ENCODE measurements at places on chromosomes 3 and 15. TPM values are rescaled to one million over a fixed set of nuclear protein-coding genes. Genes with fewer than 3 reads are reported as not detected.

Gene TMEM115
- 19.2 TPM for total RNA-seq

DNA sequence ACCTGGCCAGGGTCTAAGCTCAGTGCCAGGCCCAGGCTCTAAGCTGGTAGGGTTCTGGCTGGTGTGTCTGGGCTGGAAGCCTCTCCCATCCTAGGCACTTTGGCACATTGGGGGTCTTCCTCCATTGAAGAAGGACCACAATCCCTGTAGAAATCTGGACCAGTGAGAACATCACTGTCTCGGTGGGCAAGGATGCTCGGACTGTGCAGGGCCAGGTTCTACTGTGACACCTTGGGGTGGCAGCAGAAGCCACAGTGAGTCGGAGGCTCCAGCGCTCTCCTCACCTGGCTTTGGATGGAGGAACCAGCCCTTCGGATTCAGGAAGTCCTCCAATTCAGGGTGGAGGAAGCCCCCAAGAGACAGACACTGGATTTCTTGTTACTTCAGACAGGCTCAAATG lies 17.5 kb upstream of the HCN4 start:
- H3K4me1 ChIP-seq: no peaks in the 10 kb centered on the region
- no peak for DNase-seq
- no peak overlapping the region for H3K4me3 ChIP-seq
- no peaks in the 10 kb centered on the region for H3K36me3 ChIP-seq
- H3K27ac ChIP-seq: no peak overlapping the region

DNA sequence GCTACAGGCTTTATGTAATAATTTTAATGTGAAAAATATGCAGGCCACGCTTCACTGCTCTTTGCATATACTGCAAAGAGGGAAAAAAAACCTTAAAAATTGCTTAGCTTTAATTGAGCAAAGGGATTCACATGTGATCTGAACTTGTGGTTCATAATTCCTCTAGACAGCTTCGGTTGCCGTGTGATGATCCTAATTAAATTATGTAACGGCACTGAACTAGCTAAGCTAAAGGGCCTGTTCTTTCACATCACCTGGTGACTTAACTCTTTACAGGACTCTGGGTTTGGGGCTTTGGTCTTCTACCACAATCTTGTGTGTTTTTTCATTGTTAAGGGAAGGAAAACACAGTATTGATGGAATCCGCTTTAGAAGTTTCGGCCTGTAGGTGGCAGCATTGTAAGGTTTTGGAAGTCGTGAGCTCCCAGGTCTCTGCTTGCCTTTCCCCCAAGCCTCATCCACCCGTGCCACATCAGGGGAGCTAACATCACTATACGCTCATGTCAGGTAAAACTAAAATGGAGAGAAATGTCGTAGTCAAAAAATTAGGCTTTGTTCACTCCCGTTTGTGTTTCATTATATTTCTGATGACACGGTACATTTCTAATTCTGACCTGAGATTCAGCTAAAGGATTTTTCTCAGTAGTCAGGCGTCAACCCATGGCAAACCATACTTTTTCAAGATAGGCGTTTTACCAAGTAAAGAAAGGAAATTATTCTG lies 205.6 kb upstream of the DPH6 start:
- no peaks in the 10 kb centered on the region for H3K36me3 ChIP-seq
- peaks cover 2% of the 10 kb centered on the region for H3K27me3 ChIP-seq
- H3K27ac ChIP-seq: no peak overlapping the region
- H3K4me1 ChIP-seq: no peaks in the 10 kb centered on the region

- peak overlapping the region; percentile 99 for H3K27ac ChIP-seq
- no peak for DNase-seq
- peaks cover 82% of the 10 kb centered on the region for H3K36me3 ChIP-seq
- peak overlapping the region; percentile 39 for H3K4me3 ChIP-seq
These were observed 68.4 kb downstream of the CRTC3 start for GRCh38 chr15:90598031-90598577.

- H3K36me3 ChIP-seq: no peaks in the 10 kb centered on the region
- no peaks in the 10 kb centered on the region for H3K27me3 ChIP-seq
- H3K4me1 ChIP-seq: no peaks in the 10 kb centered on the region
These were observed 88.7 kb downstream of the DMXL2 start for GRCh38 chr15:51533672-51534398.

Gene TRPM1
- total RNA-seq: not detected

DNA sequence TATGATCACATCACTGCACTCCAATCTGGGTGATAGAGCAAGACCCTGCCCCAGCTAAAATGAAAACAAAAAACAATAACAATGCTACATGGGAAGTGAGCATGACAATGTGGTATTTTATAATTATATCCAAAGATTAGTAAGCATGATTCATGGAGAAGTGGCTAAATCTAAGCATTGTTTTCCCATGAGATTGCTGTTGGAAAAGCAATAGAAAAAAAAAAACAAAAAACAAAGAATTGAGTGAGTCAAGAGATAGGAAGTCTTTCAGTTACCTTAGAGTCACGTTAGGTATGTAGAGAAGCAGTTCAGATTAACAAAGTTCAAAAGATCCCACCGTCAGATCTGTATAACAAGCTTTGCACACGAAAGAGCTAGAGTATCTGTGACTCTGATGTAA lies 210.3 kb upstream of the CNTN6 start:
- no peaks in the 10 kb centered on the region for H3K36me3 ChIP-seq
- H3K27ac ChIP-seq: no peak overlapping the region
- H3K4me1 ChIP-seq: no peaks in the 10 kb centered on the region
- DNase-seq: no peak
- H3K4me3 ChIP-seq: no peak overlapping the region

DNA sequence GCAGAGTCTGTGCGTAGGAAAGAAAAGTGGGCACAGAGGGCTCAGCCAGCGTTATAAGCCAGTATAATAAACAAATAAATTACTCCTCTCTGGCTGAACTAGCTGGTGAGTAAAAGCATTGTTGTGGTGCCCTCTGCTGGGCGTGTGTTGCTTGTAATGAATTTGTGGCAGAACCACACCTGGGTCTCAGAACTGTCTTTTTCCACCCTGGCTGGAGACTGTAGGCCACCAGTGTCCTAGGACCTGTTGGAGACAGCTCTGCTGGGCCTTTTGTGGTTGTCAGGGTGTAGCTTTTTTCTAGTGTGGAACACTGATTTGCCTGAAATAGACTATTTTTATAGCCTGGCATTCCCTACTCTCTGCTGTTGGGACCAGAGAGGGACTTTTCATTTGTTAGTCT lies 130.5 kb upstream of the EIF1B start:
- H3K4me1 ChIP-seq: no peaks in the 10 kb centered on the region
- peak; percentile 68 for DNase-seq
- H3K36me3 ChIP-seq: no peaks in the 10 kb centered on the region
- H3K27ac ChIP-seq: no peak overlapping the region
- H3K27me3 ChIP-seq: peaks cover 2% of the 10 kb centered on the region
- no peak overlapping the region for H3K4me3 ChIP-seq

GRCh38 chr3:159604151-159604581 lies 384.5 kb upstream of the IL12A start:
- no peaks in the 10 kb centered on the region for H3K27me3 ChIP-seq
- no peak overlapping the region for H3K4me3 ChIP-seq
- no peaks in the 10 kb centered on the region for H3K36me3 ChIP-seq
- H3K4me1 ChIP-seq: no peaks in the 10 kb centered on the region
- no peak for DNase-seq
- no peak overlapping the region for H3K27ac ChIP-seq

- H3K4me1 ChIP-seq: no peaks in the 10 kb centered on the region
- H3K4me3 ChIP-seq: no peak overlapping the region
- H3K36me3 ChIP-seq: no peaks in the 10 kb centered on the region
- no peak overlapping the region for H3K27ac ChIP-seq
These were observed 615.4 kb downstream of the CADM2 start for GRCh38 chr3:85574006-85574705.

Gene CLN6
- 61.9 TPM for total RNA-seq

Gene CCDC9B
- total RNA-seq: 0.81 TPM

GRCh38 chr3:140508550-140508949 lies 169.3 kb upstream of the TRIM42 start:
- no peaks in the 10 kb centered on the region for H3K4me1 ChIP-seq
- DNase-seq: no peak
- no peak overlapping the region for H3K27ac ChIP-seq
- no peak overlapping the region for H3K4me3 ChIP-seq
- peaks cover 17% of the 10 kb centered on the region for H3K27me3 ChIP-seq

GRCh38 chr3:98897701-98898100 lies 3.8 kb downstream of the DCBLD2 start:
- H3K27me3 ChIP-seq: peaks cover 18% of the 10 kb centered on the region
- no peak overlapping the region for H3K27ac ChIP-seq
- DNase-seq: no peak
- no peak overlapping the region for H3K4me3 ChIP-seq

- no peak overlapping the region for H3K27ac ChIP-seq
- peaks cover 26% of the 10 kb centered on the region for H3K36me3 ChIP-seq
- H3K4me3 ChIP-seq: no peak overlapping the region
- no peaks in the 10 kb centered on the region for H3K27me3 ChIP-seq
- peaks cover 18% of the 10 kb centered on the region for H3K4me1 ChIP-seq
These were observed 6.9 kb downstream of the RPL15 start for GRCh38 chr3:23923786-23924185.

- peaks cover 18% of the 10 kb centered on the region for H3K27me3 ChIP-seq
- no peaks in the 10 kb centered on the region for H3K4me1 ChIP-seq
- no peak overlapping the region for H3K4me3 ChIP-seq
- no peak overlapping the region for H3K27ac ChIP-seq
- no peaks in the 10 kb centered on the region for H3K36me3 ChIP-seq
These were observed 92.8 kb downstream of the TFG start for GRCh38 chr3:100802126-100802525.

DNA sequence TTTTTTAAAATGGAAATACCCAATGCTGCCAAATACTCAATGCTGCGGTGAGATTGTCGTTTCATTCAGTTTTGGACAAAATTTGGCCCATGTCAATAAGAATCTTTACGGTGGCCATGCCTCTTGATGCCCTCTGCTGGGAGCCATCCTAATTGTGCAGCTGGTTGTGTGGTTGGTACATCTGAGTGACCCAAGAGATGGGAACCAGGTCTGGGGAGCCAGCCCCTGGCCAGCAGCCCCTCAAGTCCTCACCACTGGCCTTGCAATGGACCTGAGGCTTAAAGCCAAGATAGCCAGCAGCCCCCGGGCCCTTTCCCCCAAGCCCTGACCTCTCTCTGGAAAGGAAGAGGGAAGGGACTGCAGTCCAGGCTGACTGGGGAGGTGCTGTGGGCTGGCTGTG lies 36.4 kb upstream of the ESYT3 start:
- H3K4me3 ChIP-seq: no peak overlapping the region
- no peaks in the 10 kb centered on the region for H3K27me3 ChIP-seq
- peaks cover 1% of the 10 kb centered on the region for H3K4me1 ChIP-seq
- H3K36me3 ChIP-seq: no peaks in the 10 kb centered on the region
- no peak for DNase-seq

- no peak for DNase-seq
- H3K4me1 ChIP-seq: peaks cover 46% of the 10 kb centered on the region
These were observed 59.0 kb upstream of the PLCL2 start for GRCh38 chr3:16825617-16826204.

- no peaks in the 10 kb centered on the region for H3K27me3 ChIP-seq
- peaks cover 2% of the 10 kb centered on the region for H3K36me3 ChIP-seq
- no peak overlapping the region for H3K4me3 ChIP-seq
- no peaks in the 10 kb centered on the region for H3K4me1 ChIP-seq
- H3K27ac ChIP-seq: no peak overlapping the region
These were observed 8.6 kb upstream of the STX19 start for GRCh38 chr3:94036909-94037507.

DNA sequence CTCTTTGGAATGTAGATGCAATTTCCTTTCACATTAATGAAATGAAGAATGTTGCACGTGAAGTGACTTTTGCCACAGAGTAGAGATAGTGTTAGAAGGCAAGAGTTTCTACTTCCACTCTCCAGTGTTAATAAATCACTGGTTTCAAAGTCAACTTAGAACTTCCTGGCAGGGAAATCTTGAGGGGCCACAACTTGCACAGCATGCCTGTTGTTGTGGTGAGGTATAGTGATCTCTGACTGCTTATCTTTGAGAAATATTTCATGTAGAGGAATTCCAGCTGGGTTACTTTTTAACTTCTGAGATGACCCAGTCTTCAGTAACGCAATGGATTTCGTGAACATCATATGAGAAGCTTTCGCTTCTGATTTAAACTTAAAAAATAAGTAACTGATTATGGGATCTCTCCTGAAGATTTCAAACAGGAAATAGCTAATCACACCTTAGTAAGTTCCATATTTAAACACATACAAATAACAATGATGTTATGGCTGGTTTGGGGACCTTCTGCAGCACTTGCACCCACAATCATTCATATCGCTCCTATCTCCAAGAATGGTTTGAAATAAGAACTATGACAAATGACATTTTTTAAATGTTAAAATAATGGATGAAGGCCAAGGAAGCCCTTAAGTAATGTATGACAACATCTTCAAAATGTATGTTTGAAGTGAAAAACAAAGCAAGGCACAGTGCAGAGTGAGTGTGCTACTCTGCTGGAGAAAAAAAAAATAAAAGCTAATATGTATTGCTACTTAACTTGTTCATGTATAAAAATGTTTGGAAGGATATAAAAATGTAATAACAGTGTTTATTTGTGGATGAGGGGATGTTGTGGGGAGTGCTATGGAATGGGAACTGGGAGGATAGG lies 726.5 kb upstream of the NECTIN3 start:
- no peak overlapping the region for H3K4me3 ChIP-seq
- no peaks in the 10 kb centered on the region for H3K36me3 ChIP-seq
- H3K27ac ChIP-seq: no peak overlapping the region

DNA sequence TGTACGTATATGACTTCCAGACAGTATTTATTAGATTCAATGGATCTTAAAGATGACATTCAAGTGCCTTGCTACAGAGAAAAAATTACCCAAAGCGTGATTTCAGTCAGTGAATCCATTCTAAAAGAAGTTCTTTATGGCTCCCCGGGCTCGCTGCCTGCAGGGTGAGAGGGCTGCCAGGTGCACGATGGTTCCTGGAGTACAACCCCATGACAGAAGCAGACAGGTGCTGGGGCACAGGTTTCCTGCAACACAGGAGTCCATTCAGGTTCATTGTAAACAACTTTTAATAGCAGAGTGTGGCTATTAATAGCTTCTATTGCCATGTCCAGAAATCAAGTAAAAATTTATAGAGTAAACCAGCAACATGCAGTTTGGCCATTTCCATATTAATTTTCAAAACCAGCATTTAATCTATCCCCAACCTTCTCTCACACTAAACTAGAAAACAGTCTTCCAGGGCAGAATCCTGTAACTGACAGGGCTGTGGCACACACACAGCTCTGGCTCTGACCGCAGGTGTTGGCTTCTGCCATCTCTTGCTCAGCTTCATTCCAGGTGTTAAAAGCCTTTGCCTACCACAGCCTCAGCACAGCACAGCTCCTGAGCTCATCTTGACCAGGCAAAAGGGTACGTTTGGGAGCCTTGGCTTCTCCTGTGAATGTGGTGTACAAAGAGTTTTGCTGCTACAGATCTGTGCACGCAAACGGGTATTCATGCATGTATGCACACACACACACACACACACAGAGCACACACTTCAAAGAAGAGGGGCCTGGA lies 185.9 kb downstream of the MEX3B start:
- no peak overlapping the region for H3K27ac ChIP-seq
- DNase-seq: no peak
- H3K36me3 ChIP-seq: no peaks in the 10 kb centered on the region
- H3K4me3 ChIP-seq: no peak overlapping the region

GRCh38 chr3:11558002-11558401 lies 85.7 kb downstream of the VGLL4 start:
- H3K27ac ChIP-seq: no peak overlapping the region
- no peaks in the 10 kb centered on the region for H3K27me3 ChIP-seq
- H3K4me3 ChIP-seq: no peak overlapping the region

Gene CFAP100
- not detected for total RNA-seq
